ENCODE measurements at places on chromosomes 13 and 19.

DNA sequence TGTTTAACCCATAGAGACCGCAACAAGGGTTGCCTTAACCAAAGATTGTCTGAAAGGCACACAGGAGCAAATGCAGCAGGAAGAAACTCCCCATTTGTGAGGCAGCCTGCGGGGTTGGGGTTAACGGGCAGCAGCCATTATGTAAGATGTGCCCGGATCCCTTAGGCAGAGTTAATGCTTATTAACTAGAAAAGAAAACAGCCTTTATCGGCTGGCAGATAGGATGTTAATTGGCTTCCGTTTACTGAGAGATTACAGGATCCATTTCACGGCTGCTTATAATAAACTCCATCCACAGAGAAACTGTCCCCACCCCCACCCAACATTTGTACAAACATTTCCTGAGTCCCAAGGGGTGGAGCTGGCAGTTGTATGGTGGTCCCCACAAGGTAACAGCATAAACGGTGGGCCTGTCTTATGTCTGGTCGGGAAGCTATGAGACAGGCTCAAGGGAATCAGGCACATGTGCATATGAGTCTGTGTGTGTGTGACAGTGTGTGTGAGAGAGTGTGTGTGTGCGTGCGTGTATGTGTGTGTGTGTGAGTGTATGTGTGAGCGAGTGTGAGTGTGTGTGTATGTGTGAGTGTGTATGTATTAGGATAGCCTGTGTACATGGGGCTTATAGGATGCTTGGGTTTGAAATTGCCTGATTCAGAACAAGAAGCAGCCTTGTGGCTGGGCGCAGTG, 10.5 kb downstream of the SLC25A42 start:
- no peak for DNase-seq

DNA sequence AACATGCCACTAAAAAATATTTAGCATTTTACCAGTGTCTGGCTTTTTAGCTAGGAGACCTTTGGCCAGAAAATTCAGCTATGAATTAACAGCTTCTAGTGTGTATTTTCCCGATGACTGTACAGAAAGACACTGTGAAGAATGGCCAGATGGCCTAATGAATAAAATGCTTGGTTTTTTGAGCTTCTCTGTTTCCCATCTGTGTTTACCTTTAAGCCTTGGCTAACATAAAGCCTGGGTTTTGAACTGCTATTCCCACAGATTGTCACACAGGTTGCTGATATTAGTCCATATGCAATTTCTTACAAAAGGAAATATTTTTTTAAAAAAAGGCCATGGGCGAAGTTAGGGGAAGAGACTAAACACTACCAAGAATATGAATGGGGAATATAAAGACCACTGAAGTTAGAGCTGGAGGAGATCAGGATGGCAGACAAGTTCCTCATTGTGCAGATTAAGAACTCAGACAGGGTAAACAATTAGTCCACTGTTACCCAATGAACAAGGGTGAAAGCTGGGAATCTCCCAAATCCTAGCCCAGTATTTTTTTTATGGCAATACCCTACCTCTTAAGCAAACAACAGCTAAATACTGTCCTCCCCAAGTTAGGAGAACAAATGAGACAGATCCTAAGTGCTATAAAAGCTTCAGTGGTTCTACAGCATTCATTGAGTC, 95.1 kb downstream of the DCT start:
- no peak for DNase-seq

GRCh38 chr19:54189145-54189734, at the start of gene MBOAT7:
Gene MBOAT7, minus strand, starts transcription at chr19:54189580. Its CDS starts 1,072 bp downstream, at chr19:54188508.
- no peak for DNase-seq

- DNase-seq: no peak
These were observed 118.3 kb upstream of the STARD13 start for GRCh38 chr13:33403807-33404362.

GRCh38 chr13:76703621-76704288, 182.4 kb downstream of the KCTD12 start:
- DNase-seq: no peak

DNA sequence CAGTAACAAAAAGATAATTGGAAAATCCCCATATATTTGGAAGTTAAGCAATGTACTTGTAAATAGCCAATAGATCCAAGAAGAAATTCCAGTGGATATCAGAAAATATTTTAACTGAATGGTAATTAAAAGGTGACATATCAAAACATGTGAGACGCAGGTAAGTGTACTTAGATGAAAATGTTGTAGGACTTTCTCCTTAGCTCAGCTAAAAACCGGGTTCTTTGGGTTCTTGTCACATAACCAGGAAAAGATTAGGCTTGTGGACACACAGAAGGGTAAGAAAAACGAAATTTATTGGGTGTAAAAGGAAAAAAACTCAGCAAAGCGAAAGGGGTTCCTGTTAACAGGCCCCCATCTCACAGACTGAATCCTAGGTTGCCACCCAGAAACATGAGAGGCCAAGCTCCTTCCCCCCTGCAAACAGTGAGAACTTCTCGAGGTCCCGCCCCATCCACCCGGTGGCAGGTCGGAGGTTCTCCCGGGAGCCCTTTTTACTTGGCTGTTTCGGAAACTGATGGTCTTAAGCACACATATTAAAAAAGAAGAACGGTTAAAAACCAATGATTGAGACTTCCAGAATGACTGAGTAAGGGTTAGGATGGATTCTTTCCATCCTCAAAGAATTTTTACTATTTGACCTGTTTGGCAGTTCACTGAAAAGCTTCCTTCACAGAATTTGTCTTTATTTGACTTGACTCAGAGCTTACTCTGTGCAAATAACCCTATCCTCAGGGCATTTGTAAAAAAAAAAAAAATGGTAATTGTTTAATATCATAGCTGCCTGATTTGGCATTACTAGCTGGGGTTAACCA, 3.1 kb upstream of the CCDC70 start:
- DNase-seq: no peak

- DNase-seq: no peak
These were observed 129.3 kb downstream of the ENOX1 start for GRCh38 chr13:43657485-43657884.

- no peak for DNase-seq
These were observed 500.3 kb downstream of the KLF12 start for GRCh38 chr13:73633817-73634460.

GRCh38 chr13:58869566-58869965, 1238.0 kb downstream of the PCDH17 start:
- no peak for DNase-seq

DNA sequence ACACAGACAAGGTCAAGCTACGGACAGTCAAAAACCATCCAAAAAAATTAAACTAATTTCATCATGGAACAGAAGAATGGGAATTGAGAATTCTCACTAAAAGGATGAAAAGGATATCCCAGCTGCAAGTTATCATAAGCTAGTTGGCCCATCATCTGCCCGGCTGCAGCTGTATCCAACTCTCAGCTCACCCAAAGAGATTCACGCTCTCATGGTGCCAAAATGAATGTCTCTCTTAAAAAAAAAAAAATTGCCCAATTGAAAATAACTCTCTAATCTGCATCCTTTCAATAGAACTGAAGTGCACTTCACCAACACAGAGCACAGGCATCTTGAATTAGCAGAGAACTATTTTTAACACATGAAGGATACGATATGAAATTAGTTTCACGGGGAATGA, 20.0 kb downstream of the ENOX1 start:
- no peak for DNase-seq

DNA sequence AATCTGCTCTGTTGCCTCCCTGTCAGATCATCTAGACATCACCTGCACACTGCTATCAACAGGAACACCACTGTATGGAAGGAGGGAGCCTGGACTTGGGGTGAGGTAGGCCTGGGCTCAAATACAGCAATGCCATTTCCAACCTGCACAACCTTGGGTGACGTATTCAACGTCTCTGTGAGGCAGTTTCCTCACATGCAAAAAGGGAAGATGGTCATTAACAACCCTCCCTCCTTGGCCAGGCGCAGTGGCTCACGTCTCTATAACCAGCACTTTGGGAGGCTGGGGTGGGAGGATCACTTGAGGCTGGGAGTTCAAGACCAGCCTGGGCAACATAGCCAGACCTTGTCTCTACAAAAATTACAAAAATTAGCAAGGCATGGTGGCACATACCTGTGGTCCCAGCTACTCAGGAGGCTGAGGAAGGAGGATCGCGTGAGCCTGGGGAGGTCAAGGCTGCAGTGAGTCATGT, 13.1 kb downstream of the XRCC1 start:
- no peak for DNase-seq

DNA sequence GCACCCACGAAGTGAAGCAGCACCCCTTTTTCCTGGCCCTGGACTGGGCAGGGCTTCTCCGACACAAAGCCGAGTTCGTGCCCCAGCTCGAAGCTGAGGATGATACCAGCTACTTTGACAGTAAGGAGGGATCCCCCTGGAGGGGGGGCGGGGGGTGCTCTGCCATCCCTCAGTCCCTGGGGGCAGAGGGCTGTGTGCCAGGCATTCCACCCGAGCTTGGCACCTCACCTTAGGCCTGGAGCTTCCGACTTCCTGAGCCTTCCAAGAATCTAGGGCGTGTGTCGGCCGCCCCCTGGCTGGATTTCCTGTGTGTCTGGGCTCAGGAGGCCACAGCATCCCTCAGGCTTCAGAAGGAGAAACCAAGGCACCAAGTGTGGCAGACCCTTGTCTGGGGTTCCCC, 15.7 kb upstream of the PIK3R2 start:
- no peak for DNase-seq

GRCh38 chr19:10143681-10144080, 24.0 kb upstream of the EIF3G start:
- DNase-seq: no peak

DNA sequence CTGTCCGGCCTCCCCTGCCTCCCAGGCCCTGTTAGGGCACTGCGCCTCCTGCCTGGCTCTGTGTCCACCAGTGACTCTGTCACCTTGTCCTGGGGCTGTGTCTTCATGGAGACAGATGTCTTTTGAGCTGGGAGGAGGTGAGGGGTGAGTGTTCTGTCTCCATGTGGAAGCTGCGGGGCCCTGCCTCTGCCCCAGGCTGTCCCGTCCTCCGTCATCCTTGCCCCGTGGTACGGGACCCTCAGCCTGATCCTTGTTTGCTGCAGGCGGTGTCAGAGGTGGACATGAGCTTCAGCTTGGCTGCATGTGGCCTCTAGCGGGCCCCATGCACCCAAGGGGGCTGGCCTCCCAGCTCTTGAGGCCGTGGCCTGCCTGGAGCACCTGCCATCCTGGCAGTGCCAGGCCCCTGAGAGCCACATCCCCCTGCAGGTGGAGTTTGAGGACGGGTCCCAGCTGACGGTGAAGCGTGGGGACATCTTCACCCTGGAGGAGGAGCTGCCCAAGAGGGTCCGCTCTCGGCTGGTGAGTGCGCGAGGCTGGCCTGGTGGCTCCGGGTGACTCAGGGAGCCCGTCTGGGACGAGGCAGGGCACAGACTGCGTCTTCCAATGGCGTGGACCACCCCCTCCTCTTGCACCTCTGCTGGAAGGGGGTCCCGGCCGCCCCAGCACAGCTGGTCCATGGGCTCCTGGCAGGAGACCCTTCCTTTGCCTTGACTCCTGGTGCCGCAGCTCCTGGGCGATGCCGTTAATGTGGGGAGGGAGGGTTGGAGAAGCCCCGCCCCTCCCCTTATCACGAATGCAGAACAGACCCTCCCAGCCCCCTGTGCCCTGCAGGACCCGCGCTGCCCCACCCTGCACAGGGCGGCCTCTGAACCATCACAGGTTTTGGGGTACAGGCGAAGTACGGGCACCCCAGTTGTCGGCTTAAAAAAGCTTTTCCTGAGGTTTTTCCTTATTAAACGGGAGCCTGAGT, 181.3 kb downstream of the KDM4B start:
- no peak for DNase-seq

GRCh38 chr19:32869966-32870573, 503 bp upstream of the SLC7A9 start:
- no peak for DNase-seq

GRCh38 chr13:45691667-45692066, 10.5 kb upstream of the CBY2 start:
- no peak for DNase-seq

DNA sequence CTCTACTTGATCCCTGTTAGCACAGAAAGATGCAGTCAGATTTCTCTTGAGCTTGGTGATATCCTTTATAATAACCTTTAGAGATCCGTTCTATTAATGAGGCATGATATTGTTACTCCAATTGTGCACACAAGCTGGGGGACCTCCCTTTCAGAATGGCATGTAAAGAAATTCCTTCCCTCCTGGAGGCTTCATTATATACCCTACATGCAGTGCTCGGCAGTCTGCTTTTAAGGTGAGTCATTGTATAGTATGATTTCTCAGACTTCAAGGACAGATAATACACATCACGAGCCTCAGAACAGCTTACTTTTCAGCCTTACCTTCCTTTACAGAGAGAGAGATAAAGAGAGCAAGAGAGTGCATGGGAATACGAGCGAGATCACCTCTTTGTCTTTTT, 261.3 kb downstream of the ATP8A2 start:
- DNase-seq: no peak

DNA sequence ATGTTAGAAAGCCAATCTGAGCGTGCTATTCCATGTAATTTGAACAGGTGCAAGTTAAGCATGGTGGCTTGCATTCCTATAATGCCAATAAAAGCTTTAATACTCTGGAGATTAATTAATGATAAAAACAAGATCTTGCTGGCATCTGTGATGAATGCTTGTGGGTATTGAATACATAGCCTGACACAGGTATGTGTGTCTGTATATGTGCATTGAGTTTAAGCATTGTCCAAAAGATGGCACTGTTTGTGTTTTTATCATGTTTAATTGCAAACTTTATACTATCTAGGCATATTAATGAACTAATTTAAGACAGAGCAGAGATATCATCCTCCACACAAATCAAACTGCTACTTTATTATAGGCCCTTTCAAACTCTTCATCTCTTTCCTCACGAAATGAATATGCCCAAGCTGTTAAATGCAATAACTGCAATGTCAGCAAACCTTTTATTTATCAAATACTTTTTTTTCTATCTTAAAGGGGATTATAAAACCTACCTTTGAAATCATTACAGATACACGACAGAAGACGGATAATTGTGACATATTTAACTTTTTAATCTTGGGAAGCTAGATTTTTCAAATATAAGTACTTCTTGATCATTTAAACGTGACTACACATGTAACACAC, 86.5 kb downstream of the TNFSF11 start:
- no peak for DNase-seq

DNA sequence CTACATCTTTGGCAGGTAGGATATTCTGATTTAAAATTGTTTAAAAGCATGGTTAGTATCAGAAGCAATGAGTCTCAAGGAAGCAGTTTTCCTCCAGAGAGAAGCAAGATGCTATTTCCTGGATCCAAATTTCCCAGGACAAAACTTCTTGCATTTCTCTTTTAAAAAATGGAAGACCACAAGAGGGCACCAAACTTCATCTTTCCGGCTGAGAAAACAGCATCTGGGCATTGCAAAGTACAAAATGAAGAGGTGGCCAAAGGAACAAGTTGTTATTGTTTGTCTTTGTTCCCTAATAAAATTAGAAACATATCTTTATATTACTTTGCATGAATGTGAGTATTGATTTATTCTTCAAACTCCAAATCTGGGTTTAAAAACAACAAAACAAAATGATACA, 60.0 kb upstream of the LRCH1 start:
- no peak for DNase-seq

All from stimulated activated CD4-positive, alpha-beta T cell treated with anti-CD3 and anti-CD28 coated beads, Interleukin-2, amount 100 ng/mL, for 24 hours (primary cell).